ENCODE measurements at places on chromosomes 5 and 9. TPM values are rescaled to one million over a fixed set of nuclear protein-coding genes. Genes with fewer than 3 reads are reported as not detected.

The OR2K2 gene
- not detected for polyA plus RNA-seq

The PIP5KL1 gene
- polyA plus RNA-seq = 0.89 TPM

The IL13 gene
- not detected for polyA plus RNA-seq

The PCDHB7 gene
- polyA plus RNA-seq = not detected

The ZNF879 gene
- polyA plus RNA-seq = 3.5 TPM

The INSL4 gene
- not detected for polyA plus RNA-seq

The ZNF622 gene
- polyA plus RNA-seq = 54.9 TPM

The EPB41L4A gene
- 0.45 TPM for polyA plus RNA-seq

The BRD8 gene
- 23.2 TPM for polyA plus RNA-seq

The NOXA1 gene
- polyA plus RNA-seq = 1.3 TPM

The SLC23A1 gene
- not detected for polyA plus RNA-seq

The FYB1 gene
- polyA plus RNA-seq = 282 TPM

The TSLP gene
- polyA plus RNA-seq = 0.10 TPM

The PCDHGC5 gene
- not detected for polyA plus RNA-seq

The LCN12 gene
- not detected for polyA plus RNA-seq

The GMCL2 gene
- polyA plus RNA-seq = not detected

The WHRN gene
- polyA plus RNA-seq = 5.5 TPM

The DYNC2I2 gene
- polyA plus RNA-seq = 3.0 TPM

The MYMK gene
- polyA plus RNA-seq = not detected
